Stimulated activated CD8-positive, alpha-beta memory T cell treated with anti-CD3 and anti-CD28 coated beads, Interleukin-4, amount 100 ng/mL, for 4 hours (primary cell): ENCODE measurements at places on chromosomes 12 and 14.

GRCh38 chr12:74537126-74537706 is 419 bp upstream of the ATXN7L3B start:
- no peak for DNase-seq

DNA sequence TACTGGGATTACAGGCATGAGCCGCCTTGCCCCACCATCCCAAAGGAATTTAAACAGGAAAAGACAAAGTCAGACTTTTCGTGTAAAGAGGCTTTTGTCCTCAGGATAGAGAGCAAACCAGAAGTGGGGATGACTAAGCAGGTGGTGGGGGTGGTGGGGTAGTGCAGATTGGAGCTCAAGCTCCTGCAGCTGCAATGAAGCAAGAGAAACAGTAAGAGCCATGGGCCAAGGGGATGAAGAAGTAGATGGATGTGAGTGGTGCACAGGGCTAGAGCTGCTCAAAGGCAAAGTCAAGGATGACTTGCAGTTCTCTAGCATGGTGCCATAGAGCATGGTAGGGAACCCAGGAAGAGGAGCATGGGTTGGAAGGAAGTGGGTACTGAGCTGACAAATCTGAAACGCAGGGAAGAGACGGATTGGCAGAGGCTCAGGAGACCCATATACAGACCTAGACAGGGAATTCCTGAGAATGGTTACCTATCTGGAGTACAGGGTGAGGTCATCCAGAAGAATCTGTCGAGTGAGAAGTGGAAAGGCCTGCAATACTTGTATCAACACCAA is 11.4 kb upstream of the RNF34 start:
- no peak for DNase-seq

DNA sequence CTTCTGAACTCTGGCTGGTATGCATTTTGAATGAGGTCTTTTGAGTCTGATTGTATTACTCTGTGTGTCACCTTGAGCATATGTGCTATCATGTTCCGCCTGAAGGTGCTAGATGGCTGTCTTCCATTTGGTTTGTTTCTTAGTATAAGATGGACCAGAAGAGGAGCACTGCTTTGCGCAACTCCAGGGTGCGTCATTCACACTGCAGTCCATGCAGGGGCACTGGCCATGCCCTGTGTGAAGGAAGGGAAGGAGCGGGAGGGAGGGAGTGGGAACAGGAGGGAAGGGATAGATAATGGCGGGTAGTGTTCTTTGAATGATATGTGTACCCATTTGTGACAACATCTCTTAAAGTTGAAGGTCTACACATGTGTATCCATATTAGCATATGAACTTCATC is 8.2 kb downstream of the ZFHX2 start:
- DNase-seq = no peak

- DNase-seq = no peak
Measured at GRCh38 chr14:89379891-89380820, 36.9 kb downstream of the FOXN3 start.

DNA sequence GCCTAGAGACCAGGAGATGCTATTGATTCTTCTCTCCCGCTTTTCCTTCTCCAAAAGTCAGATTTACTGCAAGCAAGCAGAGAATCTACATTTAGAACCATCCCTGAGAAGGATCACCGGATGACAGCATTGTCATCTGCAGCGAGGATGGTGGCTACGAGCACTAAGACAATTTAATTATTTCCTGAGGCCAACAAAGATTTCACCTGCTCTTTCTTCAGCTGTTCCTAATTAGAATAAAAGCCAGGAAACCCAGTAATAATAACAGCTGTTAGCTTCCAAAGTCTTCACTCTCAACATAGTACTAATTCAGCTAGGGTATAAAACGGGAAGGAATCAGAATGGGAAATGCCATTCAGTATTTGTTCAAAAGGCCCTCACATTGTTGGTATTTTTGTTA is 53.3 kb downstream of the TMTC1 start:
- no peak for DNase-seq

- DNase-seq = peak; percentile 28
Measured at GRCh38 chr12:56151672-56152131, 685 bp upstream of the MYL6B start.

DNA sequence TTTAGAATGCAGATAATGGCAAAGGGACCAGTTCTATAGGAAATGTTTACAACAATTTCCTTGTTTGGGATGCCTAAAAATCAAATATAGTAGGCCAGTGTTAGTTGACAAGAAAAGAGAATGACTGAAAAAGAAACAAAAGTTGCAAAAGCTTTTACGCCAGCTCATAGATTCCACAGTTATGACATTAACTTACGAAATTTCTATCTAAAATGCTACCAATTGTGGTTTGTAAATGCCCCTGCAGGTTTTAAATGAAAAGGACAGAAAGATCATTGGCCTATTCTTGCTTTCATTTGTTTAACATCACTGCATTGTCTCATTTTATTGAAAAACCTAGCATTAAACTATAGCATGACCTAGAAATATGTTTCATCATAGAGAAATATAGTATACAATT is 345.8 kb downstream of the CCDC91 start:
- no peak for DNase-seq

DNA sequence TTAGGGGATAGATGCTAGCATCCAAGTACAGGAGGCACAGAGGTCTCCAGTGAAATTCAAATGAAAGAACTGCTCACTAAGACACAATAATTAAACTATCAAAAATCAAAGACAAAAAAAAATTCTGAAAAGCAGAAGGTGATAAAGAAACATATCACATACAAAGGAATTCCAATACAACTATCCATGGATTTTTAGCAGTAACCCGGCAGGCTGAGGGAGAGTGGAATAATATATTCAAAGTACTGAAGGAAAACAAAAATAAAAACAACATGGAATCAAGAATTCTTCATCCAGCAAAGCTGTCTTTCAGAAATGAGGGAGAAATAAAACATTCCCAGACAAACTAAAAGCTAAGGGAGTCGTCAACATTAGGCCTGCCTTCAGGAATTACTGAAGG is 31.9 kb downstream of the A2M start:
- DNase-seq = no peak

GRCh38 chr12:103882861-103883596 is 42.0 kb upstream of the NT5DC3 start:
- no peak for DNase-seq

DNA sequence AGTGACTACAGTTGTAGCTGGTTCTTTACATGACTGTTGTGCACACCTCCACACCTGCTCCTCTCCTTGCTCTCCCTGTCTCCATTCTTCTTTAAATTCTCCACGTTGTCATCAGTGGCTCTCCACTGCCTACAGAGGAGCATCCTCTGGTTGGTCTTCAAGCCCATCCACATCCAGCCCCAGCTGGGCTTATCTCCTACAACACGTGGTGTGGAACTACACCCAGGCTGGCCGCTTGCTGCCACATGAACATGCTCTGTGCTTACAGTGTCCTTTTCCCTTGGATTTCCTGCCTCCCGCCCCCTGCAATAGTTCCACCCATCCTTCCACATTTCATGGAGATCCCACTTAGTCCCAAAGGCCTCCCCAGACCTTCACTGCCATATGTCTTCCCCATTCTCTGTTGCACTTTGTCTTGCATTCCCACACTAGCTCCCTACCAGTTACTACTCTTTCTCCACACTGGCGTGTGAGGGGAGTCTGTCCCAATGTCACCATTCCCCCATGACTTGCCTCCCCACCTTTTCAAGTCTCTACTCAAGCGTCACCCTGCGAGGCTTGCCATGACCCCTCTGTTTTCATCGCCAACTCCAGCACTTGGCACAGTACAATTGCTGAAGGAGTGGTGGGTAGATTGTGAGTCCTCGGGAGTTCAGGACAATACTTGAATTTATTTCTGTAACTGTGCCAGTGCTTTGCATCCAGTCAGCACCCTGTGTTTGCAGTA is 9.8 kb upstream of the MCRS1 start:
- no peak for DNase-seq

DNA sequence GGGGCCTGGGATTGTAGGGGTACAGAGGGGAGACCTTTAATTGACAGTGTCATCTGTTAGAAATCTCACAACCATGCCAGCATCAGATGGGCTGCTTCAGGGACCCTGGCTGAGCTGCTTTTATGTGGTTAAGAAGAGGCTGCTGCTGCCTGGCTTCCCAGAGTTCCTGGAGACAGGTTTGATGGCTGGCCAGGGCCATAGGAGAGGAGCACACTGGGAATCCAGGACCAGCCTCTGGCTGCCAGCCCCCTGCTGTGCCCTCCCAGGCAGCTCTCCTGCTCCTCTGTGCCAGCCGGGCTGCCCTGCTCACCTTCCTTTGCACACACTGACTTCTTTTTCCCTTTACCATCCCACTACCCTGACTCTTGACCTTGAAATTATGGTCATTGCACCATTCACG is 507 bp upstream of the KRT73 start:
- DNase-seq = no peak

DNA sequence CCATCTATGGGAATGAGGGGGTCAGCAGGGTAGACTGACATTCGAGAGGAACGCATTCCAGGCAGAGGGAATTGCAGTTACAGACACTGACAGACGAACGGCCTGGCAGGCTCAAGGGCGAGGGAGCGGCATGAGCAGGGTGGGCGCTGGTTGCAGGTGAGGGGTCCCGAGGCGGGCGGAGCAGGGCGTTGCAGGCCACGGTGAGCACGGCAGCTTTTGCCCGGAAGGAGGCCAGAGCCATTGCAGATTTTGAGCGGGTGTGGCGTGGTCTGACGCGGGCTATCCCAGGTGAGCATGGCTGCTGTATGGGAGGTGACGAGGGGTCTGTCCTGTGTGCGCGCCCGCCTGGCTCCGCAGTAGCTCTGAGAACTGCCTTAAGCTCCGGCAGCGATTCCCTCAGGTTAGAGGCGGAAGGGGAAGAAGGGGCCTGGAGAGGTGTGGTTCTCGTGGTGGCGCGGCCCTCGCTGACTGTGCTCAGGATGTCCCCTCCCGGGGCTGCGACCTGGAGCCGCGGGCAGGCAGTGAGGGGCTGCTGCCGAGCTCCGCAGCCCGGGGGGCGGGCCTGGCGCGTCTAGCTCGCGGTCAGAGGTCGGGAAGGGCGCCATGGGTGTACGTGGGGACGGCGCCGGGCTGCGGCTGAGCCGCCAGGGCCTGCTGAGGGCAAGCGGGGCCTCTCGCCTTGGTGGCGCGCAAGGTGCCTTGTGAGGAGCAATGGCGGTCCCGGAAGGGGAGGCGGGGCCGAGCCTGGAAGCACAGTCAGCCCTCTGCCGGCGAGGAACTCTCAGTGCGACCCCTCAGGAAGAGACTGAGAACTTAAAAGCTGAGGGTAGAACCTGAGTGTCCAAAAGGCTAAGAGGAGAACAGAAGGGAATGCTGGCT is 177.1 kb downstream of the CACNA1C start:
- DNase-seq = no peak

DNA sequence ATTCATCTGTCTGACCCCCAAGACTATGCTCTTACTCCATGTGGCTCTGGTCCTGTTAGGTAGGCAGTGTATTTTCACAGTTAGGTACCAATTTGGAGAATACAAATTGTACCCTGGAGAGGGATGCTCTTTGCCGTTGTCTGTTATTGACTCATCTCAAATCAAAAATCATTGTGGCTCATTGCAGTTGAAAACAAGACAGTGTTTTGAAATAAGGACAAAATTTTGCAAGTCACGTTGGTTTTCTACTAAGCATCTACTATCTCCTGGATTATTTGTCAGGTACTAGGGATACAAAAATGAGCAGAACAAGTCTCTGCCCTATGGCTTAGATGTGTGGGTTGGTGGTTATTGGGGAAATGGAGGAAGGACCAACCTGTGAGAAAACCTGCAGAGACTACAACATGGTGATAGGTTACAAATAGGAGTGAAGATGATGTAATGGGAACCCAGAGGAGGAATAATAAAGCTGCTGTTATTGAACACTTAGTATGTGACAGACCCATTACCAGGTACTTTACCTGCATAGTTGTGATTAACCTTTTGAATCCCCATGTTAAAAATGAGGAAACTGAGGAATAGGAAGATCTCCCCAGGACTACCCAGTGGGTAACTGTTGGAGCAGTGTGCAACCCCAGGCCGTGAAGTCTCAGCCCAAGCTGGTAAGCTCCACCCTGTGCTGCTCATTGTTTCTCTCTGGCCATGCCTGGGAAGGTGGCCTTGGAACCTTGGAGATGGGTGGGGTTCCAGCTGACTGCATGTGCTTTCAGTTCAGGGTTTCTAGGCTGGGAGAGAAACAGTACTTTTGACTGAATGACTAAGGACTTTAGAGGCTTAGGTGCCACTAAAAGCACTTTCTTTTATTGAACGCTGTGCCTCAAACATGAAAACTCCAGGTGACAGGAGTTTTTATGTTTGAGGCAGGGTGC is 72.9 kb upstream of the SRSF5 start:
- DNase-seq = no peak

- DNase-seq = no peak
Measured at GRCh38 chr12:7130701-7131501, 730 bp downstream of the CLSTN3 start.

DNA sequence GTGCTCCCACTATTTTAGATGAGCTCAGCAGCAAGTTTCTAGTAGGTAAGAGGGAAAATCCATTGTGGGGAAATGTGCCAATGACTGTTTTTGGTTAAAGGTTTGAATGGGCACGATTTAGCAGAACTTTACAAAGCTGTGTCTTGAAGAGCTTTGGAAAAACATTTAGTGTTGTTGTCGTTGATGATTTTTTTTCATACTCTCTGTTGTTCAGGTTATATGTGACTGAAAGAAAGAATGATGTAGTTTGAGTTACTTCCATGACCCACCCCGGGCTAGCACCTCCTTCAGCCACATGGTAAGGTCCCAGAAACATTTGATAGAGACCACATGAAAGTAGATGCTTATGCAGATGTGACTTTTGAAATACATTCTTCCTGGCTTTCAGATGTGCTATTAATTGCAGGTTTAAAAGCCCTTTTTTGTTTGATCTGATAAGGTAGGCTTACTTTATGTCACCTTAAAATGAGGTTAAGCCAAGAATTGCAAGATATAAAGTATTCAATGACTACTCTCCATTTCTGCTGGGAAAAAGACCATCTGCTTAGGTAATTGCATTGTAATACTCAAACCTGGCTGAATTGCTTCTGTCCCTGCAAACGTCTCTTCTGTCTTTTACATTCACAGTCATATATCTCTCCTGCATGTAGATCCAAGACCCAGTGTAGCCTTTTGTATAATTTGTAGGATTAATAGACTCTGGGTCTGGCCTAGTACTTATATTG is 250.6 kb downstream of the RGS6 start:
- no peak for DNase-seq

GRCh38 chr12:72792889-72793288 is 520.7 kb downstream of the TRHDE start:
- no peak for DNase-seq

- no peak for DNase-seq
Measured at GRCh38 chr12:1946296-1946695, 27.8 kb upstream of the CACNA2D4 start.

DNA sequence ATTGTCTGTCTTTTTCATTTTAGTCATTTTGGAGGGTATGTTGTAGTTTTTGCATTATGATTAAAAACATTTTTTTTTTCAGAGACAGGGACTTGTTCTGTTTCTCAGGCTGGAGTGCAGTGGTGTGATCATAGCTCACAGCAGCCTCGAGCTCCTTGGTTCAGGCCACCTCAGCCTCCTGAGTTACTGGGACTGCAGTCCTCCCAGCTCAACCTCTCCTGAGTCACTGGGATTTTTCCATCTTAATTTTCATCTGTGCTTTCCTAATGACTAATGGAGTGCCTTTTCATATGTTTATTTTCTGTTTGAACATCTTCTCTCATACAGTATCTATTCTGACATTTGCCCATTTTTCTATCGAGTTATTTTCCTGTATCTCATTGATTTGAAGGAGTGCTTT is 52.6 kb downstream of the DYRK2 start:
- DNase-seq = no peak

- no peak for DNase-seq
Measured at GRCh38 chr14:26206640-26207039, 391.2 kb downstream of the NOVA1 start.

GRCh38 chr12:25248137-25248536 is 2.6 kb downstream of the KRAS start:
- no peak for DNase-seq
